ENCODE measurements at places on chromosomes 3 and 15. TPM values are rescaled to one million over a fixed set of nuclear protein-coding genes. Genes with fewer than 3 reads are reported as not detected.
A peak's percentile ranks its signal among the peaks of the same experiment; 100 is the strongest.

DNA sequence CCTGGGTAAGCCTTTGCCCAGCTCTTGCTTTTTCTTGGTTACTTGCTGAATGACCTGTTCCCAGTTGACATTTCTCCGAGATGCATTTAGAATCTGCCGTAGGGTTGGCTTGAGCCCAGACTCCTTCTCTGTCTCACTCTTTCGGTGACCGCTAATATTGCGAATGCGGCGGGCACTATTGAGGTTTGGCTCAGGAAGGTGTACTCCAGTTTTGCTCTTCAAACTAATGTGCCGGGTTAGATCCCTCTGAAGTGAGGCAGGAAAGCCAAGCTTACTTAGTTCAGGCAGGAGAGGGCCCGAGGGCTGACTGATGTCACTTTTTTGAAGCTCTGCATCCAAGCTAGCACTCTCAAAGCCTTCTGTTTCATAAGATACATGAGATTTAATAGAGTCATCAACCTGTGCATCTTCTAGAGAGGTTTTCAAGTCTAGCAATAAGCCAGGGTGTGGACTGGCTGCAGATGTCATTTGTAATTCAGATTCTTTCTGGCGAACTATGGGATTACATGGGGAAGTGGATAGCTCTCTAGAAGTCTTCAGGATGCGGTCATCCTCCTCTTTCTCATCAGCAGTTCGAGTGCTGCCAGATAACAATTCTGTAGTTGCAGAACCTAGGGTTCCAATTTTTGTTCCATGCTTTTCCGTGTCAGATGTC lies 41.0 kb downstream of the ZNF106 start:
- DNase-seq = no peak

DNA sequence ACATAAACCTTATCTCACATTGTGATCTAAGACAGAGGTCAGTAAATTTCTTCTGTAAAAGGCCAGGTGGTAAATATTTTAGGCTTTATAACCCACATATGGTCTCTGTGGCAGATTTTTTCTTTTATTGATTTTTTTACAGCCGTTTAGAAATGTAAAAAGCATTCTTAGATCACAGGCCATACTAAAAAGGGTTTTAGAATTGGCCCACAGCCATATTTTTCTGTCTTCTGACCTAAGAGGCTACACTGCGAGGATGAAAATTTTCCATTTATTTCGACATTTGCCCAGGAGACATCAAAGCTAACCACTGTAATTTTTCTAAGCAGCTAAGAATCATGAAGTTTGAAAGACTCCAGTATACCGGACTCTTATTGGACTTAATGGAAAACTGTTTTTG lies 377.2 kb upstream of the SGO1 start:
- DNase-seq = no peak

Gene GPR62
- 0.77 TPM for polyA plus RNA-seq

Gene ST3GAL6
- polyA plus RNA-seq = 50.6 TPM

- DNase-seq = no peak
These were observed 347.0 kb downstream of the NEK10 start for GRCh38 chr3:27022096-27022761.

Gene CSTA
- polyA plus RNA-seq = 0.85 TPM

DNA sequence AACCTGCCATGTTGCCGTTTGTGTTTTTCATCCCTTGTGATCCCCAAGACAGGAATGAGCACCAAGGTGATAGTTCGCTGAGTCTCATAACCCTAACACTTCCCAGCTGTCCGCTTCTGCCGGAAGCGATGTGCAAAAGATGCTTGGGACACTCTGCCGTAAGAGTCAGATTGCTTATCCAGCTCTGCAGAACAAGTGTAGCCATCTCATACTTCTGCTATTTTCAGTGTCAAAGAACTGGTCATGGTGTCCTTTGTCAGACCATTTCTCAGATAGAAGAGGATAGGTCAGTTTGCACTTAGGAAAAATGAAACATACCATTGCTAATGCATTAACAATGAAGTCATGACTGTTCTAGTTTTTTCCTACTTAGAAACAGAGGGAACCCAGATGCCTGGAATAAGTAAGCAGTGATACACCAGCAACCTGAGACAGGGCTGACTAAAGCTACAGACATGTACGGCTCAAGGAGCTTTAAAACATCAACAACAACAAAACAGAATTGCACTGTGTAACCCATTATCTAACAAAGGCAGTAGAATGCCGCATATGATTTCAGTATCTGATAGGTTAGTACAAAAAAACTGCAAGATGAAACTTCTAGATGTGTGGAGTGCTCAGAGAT lies 134.0 kb upstream of the IL12A start:
- DNase-seq = no peak

DNA sequence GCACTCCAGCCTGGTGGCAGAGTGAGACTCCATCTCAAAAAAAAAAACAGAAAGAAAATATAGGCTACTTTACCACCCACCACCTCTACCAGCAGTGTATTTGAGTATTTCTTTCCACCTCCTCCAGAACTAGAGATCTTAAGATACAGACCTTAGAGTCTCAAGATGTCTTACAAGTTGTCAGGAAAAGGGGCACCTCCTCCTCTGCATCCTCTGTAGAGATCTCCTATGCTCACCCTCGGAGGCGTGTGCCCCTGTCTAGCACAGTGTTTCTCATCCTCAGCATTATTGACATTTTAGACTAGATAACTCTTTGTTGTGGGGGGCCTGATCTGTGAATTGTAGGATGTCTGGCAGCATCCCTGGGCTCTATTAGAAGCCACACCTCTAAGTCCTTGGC lies 27.7 kb upstream of the P4HTM start:
- no peak for DNase-seq

- DNase-seq = no peak
These were observed 65.4 kb downstream of the BDH1 start for GRCh38 chr3:197490098-197491058.

Gene ANKUB1
- polyA plus RNA-seq = not detected

DNA sequence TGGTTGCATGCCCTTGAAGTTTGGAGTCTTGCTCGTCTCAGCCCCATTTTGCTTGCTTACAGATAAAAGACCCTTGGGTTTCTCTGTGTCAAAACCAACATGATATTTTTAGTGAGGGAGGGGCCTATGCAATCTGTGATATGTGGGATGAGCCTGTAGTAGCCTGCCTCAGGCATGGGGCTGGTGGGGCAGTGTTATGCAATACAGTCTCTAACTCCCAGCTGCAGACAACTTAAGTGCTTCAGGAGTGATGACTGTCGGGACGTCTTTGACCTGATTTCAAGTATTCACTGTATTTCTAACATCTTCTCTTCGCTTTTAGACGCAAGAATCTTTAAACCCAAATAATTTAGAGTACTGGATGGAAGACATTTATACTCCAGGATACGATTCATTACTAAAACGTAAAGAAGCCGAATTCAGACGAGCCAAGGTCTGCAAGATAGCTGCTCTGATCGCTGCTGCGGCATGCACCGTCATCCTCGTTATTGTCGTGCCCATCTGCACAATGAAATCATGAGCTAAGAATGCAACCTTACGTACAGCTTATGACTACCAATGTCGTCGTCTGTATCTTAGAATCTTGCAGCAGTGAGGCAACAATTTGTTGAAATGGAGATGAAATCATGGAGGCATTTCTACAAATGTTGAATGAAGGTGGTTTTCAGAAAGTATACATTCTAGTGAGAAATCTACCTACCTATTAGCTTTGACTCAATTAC lies 35.9 kb downstream of the MINAR1 start:
- DNase-seq = no peak

DNA sequence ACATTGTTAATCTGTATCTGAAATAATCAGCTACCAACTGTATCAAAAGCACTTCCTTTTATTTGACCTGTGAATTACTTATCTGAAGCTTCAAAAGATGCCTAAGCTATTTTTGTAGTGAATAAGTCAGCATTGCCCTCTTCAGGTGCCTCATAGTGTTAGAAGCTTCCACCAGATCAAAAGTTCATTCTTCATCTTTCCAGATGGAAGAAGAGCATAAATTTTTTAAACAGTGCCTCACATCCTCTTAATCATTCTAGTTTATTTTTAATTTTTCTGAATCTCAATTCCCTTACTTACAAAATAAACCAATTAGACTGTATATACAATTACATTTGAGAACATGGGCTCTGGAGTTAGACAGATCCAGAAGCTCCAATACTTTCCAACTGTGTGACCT lies 65.0 kb downstream of the MYO5A start:
- DNase-seq = no peak

Gene LINGO1
- 11.3 TPM for polyA plus RNA-seq

DNA sequence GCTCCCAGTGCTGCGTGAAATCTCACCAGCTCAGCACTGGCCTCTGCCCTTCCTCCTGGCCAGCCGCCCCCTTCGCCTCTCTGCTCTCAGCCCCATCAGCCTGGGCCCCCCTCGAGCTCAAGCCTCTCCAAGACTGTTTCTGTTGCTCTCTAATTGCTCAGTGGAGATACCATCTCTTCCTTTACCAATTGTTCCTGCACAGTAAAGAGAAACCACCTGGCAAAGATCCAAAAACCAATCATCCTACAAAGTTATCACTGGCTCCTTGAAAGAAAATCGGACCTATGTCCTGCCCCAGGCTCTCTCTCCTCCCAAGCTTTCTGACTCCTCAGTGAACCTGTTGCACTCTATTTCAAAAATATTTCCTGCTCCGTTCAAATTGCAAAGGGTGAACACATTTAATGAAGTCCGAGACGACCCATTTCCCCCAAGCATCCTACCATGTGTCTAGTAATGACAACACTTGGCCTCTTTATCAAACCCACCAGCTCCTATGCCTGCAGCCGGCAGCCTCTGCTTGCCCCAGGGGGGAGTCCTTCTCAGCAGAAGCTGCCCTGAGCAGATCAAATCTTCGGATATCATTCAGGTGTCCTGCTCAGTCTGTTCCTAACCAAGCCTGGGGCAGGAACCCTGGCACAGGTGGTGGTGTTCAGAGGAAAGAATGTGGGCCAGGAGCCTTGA lies 53.7 kb upstream of the FAM174B start:
- peak; percentile 15 for DNase-seq

- no peak for DNase-seq
These were observed 35.0 kb downstream of the TNK2 start for GRCh38 chr3:195873281-195873887.

DNA sequence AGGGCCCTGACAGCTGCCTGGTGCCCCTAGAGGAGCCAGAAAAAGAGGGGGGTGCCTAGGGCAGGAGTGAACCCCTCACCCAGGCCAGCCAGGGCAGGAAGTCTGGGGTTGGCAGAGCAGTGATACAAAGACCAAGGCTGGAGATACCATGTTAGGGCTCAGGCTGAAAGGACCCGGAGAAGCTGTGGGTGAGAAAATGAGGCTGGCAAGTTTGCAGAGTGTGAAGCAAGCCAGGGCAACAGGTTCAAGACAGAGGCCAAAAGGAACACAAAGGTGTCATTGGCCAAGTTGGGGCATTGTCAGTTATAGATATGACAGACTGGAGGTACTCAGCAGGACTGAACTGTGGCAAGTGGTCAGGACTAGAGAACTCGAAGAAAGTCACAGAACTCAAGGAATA lies 40.6 kb upstream of the IREB2 start:
- no peak for DNase-seq

- no peak for DNase-seq
These were observed 206.0 kb downstream of the DIPK2A start for GRCh38 chr3:144177649-144178048.

- no peak for DNase-seq
These were observed 223.4 kb downstream of the ATP8B4 start for GRCh38 chr15:49895347-49896223.

DNA sequence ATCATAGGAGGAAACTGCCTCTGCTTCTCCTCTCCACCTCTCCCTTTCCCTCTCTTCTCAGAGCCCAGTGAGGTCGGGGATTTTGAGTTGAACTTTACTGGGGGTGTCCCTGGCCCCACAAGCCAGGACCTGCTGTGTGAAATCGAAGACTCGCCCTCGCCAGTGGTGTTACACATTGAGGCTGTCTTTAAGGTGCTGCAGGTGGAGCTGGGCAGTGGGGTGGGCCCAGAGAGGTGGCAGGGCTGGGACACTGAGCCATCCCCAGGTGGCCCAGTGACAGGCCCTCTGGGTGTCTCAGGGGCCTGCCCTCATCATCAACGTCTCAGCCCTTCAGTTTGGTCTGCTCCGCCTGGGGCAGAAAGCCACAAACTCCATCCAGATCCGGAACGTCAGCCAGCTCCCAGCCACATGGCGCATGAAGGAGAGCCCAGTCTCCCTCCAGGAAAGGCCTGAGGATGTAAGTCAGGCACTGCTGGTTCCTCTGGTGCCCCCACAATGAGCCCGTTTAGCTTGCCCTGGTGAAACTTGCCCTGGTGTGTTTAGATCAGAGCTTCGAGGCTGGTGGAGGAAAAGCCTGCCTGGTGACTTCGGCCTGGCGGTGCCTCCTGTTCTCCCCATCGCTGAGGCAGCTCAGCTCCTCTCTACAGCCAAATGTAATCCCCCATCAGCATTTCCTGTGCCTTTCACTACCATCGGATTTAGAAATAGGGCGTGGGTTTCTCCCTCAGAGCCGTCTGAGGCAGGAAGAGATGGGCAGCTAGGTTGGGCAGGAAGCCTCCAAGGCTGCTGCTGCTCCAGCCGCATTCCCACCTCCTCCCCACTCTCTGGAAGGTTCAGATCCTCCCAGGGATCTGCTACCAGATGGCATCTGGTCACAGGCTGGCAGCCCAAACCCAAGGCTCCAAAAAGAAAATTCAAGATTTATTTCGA lies 39.2 kb downstream of the ACAA1 start:
- no peak for DNase-seq

- DNase-seq = no peak
These were observed 9.4 kb downstream of the SENP2 start for GRCh38 chr3:185595526-185595925.

Gene UBXN7
- polyA plus RNA-seq = 33.8 TPM

DNA sequence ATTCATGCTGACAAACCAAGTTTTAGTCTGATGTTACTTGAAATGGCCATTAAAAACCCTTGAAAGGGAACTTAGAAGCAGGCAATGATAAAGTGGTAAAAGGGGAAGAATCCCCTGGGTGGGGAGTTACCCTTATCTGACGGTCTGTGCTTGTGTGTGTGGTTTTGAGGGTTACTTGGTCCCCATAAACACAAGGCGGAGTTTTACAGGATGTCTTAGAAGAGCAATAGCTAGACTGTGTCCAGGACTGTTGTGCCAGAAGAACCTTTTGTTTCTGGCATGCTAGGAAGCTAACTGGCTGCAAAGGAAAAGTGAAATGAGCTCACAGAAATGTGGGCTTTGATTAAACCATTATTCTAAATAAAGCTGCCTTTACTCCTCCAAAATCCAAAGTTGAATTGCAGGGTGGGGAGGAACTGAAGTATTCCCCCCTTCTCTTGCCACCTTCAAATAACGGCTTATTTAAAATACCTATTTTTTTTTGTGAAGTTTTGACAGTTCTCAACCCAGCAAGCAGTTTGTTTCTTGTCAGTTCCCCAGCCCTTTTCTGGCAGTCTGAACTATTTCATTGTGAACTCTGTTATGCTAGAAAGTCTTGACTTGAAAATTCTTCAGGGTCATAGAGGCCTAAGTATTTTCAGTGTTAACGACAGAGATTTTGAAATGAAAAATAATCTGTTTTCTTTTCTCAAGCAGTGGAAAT lies 443.5 kb downstream of the OTOL1 start:
- no peak for DNase-seq

- no peak for DNase-seq
These were observed 773.5 kb downstream of the SQOR start for GRCh38 chr15:46408312-46408711.

Gene ARIH2
- 94.8 TPM for polyA plus RNA-seq

GRCh38 chr3:73188707-73189106 lies 127.2 kb downstream of the EBLN2 start:
- DNase-seq = peak; percentile 20

Gene SH2D7
- 1.2 TPM for polyA plus RNA-seq
